ENCODE measurements at places on chromosomes 6 and 20. TPM values are rescaled to one million over a fixed set of nuclear protein-coding genes. Genes with fewer than 3 reads are reported as not detected.

GRCh38 chr20:16209951-16210361 lies 363.3 kb downstream of the KIF16B start:
- H3K36me3 ChIP-seq = no peaks in the 10 kb centered on the region
- H3K27me3 ChIP-seq = no peaks in the 10 kb centered on the region
- H3K4me1 ChIP-seq = peaks cover 9% of the 10 kb centered on the region

DNA sequence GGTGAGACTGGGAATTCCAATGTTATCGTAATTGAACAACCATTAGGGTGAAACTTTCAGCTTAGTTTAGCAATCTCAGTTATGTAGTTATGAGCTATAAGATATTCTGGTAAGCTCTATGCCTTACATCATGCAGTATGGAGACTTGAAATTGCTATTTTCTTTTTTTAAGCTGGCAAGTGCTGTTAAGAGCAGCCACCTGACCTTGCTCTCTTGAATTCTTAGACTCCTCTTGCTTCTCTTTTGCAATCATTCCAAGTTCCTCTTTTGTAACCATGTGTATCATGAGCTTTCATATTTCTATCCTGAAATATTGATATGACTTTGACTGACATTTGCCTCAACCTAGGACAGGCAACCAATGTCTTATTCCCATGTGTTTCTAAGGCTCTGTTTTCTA lies 446.3 kb upstream of the SLC35B3 start:
- H3K4me1 ChIP-seq = no peaks in the 10 kb centered on the region
- no peak overlapping the region for H3K4me3 ChIP-seq
- H3K36me3 ChIP-seq = no peaks in the 10 kb centered on the region
- H3K27me3 ChIP-seq = no peaks in the 10 kb centered on the region

- H3K36me3 ChIP-seq = peaks cover 84% of the 10 kb centered on the region
- no peaks in the 10 kb centered on the region for H3K4me1 ChIP-seq
- H3K27ac ChIP-seq = no peak overlapping the region
- no peak overlapping the region for H3K4me3 ChIP-seq
- no peaks in the 10 kb centered on the region for H3K27me3 ChIP-seq
- no peak for DNase-seq
Observed at GRCh38 chr20:49951151-49951550, 15.0 kb downstream of the RNF114 start.

- no peaks in the 10 kb centered on the region for H3K36me3 ChIP-seq
- H3K4me1 ChIP-seq = no peaks in the 10 kb centered on the region
- H3K27ac ChIP-seq = no peak overlapping the region
- H3K4me3 ChIP-seq = no peak overlapping the region
- no peak for DNase-seq
Observed at GRCh38 chr6:163231356-163232014, 183.0 kb upstream of the QKI start.

GRCh38 chr6:162345051-162345511 lies 382.5 kb downstream of the PRKN start:
- no peak overlapping the region for H3K4me3 ChIP-seq
- peaks cover 6% of the 10 kb centered on the region for H3K4me1 ChIP-seq
- DNase-seq = peak; percentile 77
- peak overlapping the region; percentile 58 for H3K27ac ChIP-seq

GRCh38 chr20:12252793-12253192 lies 335.1 kb downstream of the BTBD3 start:
- no peak overlapping the region for H3K27ac ChIP-seq
- H3K36me3 ChIP-seq = no peaks in the 10 kb centered on the region
- H3K4me3 ChIP-seq = no peak overlapping the region
- H3K27me3 ChIP-seq = no peaks in the 10 kb centered on the region
- no peak for DNase-seq

DNA sequence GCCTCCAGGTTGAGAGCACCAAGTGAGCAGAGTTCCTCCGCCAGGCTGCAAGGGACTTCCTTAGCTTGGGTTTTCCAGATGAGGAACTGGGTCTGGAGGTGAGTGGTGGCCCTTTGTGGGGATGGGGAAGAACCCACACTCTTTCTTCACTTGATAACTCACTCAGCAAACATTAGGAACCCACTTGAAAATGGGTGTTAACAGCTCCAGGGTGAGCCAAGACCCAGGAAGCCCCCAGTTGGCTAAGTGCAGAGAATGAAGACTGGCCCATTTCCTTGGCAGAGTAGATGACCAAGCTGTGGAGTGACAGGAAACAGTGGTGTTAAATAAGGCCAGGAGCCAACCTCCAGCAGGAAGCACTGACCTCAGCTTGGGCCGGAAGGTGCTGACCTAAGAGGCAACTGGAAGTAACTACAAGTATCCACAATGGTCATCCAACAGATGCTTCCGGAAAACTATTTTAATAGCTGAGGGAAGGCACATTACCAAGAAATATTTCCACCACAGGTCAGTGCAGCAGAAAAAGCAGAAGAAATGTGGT lies 22.7 kb downstream of the MRPL14 start:
- H3K4me3 ChIP-seq = no peak overlapping the region
- peaks cover 23% of the 10 kb centered on the region for H3K4me1 ChIP-seq
- no peaks in the 10 kb centered on the region for H3K27me3 ChIP-seq
- peak; percentile 83 for DNase-seq
- H3K36me3 ChIP-seq = peaks cover 56% of the 10 kb centered on the region

The ENPP4 gene
- 35.4 TPM for total RNA-seq

The LAMA5 gene
- 30.9 TPM for total RNA-seq

GRCh38 chr6:100490065-100490464 lies 25.3 kb upstream of the SIM1 start:
- no peaks in the 10 kb centered on the region for H3K4me1 ChIP-seq
- no peaks in the 10 kb centered on the region for H3K36me3 ChIP-seq
- H3K27ac ChIP-seq = no peak overlapping the region
- no peaks in the 10 kb centered on the region for H3K27me3 ChIP-seq
- no peak for DNase-seq

The CDH4 gene
- 0.66 TPM for total RNA-seq

DNA sequence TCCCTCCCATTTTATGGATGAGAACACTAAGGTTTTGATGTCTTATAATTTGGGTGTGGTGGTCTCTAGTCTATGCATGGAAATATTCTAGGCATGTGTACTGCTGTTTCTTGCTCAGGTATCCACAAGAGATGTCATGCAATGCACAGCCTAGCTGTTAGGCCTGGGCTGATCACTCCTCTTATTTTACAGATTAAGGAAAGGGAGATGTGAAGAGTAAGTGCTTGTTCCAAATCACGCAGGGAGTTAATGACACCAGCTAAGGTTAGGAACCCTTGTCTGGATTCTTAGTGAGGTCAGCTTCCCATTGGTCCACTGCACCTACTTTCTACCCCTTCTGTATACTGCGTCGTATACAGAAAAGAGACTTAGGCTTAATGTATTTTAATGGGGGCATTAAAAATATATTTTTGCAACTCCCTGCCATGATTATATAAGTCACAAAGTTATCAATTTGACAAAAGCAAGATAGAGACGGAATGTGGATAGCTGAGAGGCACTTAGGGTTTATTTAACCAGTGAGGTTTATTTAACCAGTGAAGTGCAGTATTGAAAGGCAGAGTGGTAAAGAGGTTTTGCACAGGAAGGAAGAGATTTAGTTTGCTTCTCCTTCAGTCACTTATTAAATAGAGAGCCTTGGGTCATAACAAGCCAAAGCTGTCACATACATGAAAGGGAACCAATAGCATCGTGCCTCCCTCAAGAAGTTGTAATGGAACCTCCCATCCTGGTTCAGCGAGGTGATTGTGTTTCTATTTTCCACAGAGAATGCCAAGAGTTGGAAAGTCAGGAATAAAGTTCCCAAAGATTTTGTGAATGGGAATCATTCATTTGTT lies 95.0 kb upstream of the FAM184A start:
- no peak overlapping the region for H3K4me3 ChIP-seq
- H3K36me3 ChIP-seq = no peaks in the 10 kb centered on the region
- peak overlapping the region; percentile 92 for H3K27ac ChIP-seq
- no peaks in the 10 kb centered on the region for H3K27me3 ChIP-seq
- peaks cover 3% of the 10 kb centered on the region for H3K4me1 ChIP-seq

The PHF3 gene
- total RNA-seq = 55.7 TPM

The OTOR gene
- 0.35 TPM for total RNA-seq

- peaks cover 1% of the 10 kb centered on the region for H3K4me1 ChIP-seq
- no peak overlapping the region for H3K4me3 ChIP-seq
- H3K36me3 ChIP-seq = no peaks in the 10 kb centered on the region
- DNase-seq = no peak
- no peak overlapping the region for H3K27ac ChIP-seq
Observed at GRCh38 chr6:1761477-1761877, 151.8 kb downstream of the FOXC1 start.

The MOXD1 gene
- total RNA-seq = 3.1 TPM

The MYCT1 gene
- 18.3 TPM for total RNA-seq

The TCP11 gene
- 0.44 TPM for total RNA-seq

- peaks cover 2% of the 10 kb centered on the region for H3K27me3 ChIP-seq
- no peak overlapping the region for H3K27ac ChIP-seq
- no peak overlapping the region for H3K4me3 ChIP-seq
- H3K36me3 ChIP-seq = no peaks in the 10 kb centered on the region
- no peak for DNase-seq
Observed at GRCh38 chr20:24672886-24673677, 203.7 kb downstream of the SYNDIG1 start.

DNA sequence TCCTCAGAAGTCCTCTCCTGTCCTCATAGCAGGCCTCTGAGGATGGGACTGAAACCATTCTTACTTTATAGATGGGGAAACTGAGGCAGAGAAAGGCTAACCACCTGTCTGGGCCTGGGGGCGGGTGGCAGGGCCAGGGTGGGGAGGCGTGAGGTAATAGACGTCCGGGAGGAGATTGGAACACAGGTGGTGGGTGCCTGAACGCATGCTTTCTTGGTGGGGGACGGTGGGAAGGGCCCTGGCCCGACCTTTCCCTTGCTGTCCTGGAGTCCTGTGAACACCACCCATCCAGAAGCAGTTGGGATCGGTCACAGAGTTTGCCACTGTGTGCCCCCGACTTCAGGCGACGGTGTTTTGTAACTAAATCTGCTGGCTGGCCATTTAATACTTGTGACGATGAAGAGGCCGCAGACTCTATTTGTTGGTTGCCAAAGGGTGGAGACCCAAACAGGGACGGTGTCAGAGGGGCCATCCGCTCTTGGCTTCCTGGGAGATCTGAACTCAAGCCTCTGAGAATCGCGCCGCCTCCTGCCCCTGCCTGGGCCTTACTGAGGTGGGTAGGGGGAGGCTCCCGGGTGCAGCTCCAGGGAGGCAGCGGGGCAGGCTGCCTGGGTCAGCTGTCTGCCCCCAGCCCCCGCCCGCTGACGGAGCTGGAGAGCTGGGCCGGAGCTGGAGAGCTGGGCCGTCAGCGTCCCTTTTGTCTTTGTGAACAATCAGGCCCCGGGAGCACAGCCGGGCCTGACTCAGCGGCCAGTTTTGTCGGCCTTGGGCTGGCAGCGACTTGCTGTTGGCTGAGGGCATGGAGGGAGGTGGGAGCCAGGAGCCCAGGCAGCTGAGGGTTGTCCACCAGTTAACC lies 4.1 kb downstream of the RBM38 start:
- H3K27ac ChIP-seq = peak overlapping the region; percentile 90
- H3K36me3 ChIP-seq = peaks cover 56% of the 10 kb centered on the region
- H3K27me3 ChIP-seq = no peaks in the 10 kb centered on the region
- peak; percentile 81 for DNase-seq
- H3K4me3 ChIP-seq = peak overlapping the region; percentile 1
- H3K4me1 ChIP-seq = peaks cover 91% of the 10 kb centered on the region

DNA sequence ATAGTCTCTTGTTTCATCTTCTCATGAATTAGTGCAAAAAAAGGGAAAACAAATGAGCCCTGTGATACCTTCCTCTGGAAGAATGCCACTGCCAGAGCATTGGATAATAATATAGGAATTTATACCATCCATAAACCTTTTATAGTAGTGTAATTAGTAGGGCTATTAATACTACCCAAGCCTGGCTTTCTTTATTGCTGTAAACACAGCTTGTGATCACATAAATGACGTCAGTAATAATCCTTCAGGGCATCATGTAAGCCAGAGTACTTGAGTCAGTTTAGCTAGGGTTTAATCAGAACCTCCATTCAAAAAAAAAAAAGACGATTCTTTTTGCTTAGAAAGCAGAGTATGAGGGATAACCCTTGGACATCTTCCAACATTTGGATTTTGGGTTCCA lies 264.8 kb downstream of the SLC35F1 start:
- no peak overlapping the region for H3K4me3 ChIP-seq
- H3K27ac ChIP-seq = no peak overlapping the region
- no peak for DNase-seq

GRCh38 chr6:143227675-143228074 lies 167.0 kb downstream of the AIG1 start:
- no peaks in the 10 kb centered on the region for H3K36me3 ChIP-seq
- H3K27me3 ChIP-seq = no peaks in the 10 kb centered on the region
- DNase-seq = no peak
- no peak overlapping the region for H3K27ac ChIP-seq
- H3K4me1 ChIP-seq = peaks cover 6% of the 10 kb centered on the region

The PPP1R3G gene
- 2.6 TPM for total RNA-seq

GRCh38 chr6:69370763-69371162 lies 426.0 kb downstream of the LMBRD1 start:
- no peak overlapping the region for H3K27ac ChIP-seq
- no peaks in the 10 kb centered on the region for H3K4me1 ChIP-seq
- no peaks in the 10 kb centered on the region for H3K36me3 ChIP-seq
- H3K27me3 ChIP-seq = no peaks in the 10 kb centered on the region
- no peak overlapping the region for H3K4me3 ChIP-seq

The RBPJL gene
- total RNA-seq = not detected

- peaks cover 10% of the 10 kb centered on the region for H3K27me3 ChIP-seq
- H3K4me3 ChIP-seq = no peak overlapping the region
- no peak overlapping the region for H3K27ac ChIP-seq
- no peaks in the 10 kb centered on the region for H3K36me3 ChIP-seq
- no peak for DNase-seq
Observed at GRCh38 chr6:29675561-29675960, 5.4 kb downstream of the ZFP57 start.

GRCh38 chr20:39253051-39253755 lies 291.1 kb downstream of the DHX35 start:
- H3K27ac ChIP-seq = no peak overlapping the region
- no peaks in the 10 kb centered on the region for H3K36me3 ChIP-seq
- H3K4me1 ChIP-seq = no peaks in the 10 kb centered on the region
- peaks cover 2% of the 10 kb centered on the region for H3K27me3 ChIP-seq
- DNase-seq = no peak
- no peak overlapping the region for H3K4me3 ChIP-seq

DNA sequence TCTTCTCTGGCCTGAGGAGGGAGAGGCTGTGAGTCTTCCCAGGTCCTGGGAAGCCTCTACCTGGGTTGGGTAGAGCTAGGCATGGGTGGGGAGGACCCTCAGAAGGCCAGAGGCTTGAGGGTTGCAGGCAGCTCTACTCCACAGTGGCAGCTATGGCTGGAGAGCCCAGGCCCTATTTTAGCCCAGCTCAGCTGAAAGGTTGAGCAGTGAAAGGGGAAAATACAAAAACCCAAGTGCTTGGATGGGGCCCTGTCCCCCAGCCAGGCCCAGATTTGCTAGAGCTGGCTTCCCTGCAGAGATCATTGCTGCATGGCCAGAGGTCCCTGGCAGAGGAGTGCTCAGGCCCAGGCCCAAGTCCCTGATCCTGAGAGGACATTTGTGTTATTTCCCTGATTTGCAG lies 45.7 kb downstream of the SUN5 start:
- H3K4me3 ChIP-seq = no peak overlapping the region
- no peak overlapping the region for H3K27ac ChIP-seq
- H3K4me1 ChIP-seq = no peaks in the 10 kb centered on the region
- DNase-seq = no peak
- no peaks in the 10 kb centered on the region for H3K36me3 ChIP-seq

The PKIB gene
- 1.6 TPM for total RNA-seq

The WFDC5 gene
- not detected for total RNA-seq
